Stimulated activated CD8-positive, alpha-beta memory T cell treated with anti-CD3 and anti-CD28 coated beads, Interleukin-2, amount 100 ng/mL, for 48 hours (primary cell): ENCODE measurements at places on chromosomes 13 and 19.

GRCh38 chr13:38804536-38804935 lies 117.7 kb downstream of the FREM2 start:
- DNase-seq = no peak

DNA sequence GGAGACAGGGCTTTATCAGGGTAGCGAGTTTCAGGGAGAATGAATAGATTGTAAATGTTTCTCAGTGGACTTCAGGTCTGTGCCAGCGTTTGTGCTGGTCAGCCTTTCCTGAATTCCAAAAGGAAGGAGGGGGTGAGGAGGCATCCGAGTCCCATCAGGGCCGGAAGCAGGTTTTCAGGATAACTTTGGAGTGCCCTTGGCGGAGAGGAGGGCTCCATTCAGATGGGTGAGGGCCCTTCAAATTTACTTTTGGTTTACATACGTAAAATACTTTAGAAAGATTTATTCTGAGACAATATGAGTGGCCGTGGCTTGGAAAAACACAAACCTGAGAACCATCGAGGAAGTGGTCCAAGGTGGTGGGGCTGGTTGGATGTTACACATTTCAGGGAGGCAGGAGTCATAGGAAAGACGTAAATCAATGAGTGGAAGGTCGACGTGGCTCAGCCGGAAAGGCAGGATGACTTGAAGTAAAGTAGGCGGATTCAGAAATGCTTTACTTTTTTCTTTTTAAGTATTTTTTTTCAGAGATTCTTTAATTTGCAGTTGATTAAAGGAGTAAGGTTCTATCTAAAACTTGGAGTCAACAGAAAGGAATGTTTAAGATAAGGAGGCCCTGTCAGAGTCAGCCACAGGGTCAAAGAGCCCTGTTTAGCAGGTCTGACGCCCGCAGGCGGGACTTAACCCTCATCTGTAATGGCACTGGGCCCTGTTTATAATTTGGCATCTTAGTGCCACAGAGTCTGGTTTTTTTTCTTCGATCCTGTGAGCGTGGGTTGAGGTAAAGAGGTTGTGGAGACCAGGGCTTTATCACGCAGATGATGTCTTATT lies 32.8 kb downstream of the ATP11A start:
- no peak for DNase-seq

- DNase-seq = no peak
These were observed 210.4 kb upstream of the ZNF536 start for GRCh38 chr19:30161770-30162169.

DNA sequence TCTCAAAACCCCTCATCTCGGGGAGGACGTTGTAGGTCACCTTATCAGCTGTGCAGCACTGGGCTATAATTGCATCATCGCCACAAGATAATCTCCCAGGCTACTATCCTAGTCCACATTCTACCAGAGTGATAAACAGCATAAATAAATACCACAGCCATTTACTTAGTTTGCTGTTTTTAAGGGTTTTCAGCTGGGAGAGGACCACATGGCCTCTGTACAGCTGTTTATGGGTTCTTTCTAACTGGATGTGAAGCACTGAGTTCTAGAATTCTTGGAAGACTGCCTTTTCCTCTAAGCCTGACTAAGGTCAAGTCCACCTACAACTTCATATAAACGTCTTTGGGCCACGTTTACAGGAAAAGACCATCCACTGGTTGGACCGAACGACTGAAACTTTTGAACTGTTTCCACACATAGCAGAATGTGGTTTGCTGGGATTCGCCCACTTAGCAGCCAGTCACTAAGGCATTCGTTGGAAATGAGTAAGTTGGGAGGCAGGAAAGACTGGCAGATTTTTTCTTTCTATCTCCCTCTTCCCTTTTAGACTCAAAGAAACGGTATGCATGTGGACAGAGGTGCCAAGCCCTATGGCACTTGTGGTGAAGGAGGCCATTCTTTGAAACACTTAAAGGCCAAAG lies 752.5 kb upstream of the SGCG start:
- DNase-seq = no peak

GRCh38 chr13:80039000-80039399 lies 301.9 kb downstream of the SPRY2 start:
- no peak for DNase-seq

GRCh38 chr13:46953331-46953730 lies 56.5 kb upstream of the HTR2A start:
- no peak for DNase-seq

- no peak for DNase-seq
These were observed 14.2 kb downstream of the ZAR1L start for GRCh38 chr13:32300920-32301319.

DNA sequence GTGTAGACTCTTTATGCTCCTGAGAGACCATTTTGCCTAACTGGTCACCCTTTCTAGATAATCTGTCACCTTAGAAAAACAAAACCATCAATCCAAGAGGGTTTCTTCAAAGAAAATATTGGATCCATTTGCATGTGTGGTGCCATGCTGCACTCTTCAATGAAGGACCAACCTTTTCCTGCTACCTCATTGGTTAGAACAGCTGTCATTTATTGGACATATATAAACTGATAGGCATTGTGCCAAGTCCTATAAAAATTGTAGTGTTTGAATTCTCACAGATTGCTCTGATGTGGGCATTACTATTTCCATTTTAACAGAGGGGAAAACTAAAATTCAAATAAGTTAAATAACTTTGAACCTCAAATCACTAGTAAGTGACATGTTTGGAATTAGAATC lies 333.2 kb downstream of the MYO16 start:
- DNase-seq = no peak

DNA sequence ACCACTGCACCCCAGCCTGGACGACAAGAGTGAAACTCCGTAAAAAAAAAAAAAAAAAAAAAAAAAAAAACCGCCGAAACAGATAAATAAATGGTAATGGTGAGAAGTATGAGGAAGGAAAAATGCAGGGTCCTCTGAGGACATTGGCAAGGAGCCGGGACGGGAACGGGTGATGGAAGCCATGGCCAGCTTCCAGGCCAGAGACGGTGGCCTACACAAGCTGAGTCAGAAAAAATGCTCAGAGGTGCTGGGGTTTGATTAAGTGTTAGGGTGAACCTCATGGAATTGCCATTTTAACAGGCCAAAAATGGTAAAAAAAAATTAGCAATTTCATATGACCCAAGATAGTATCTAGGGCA lies 866 bp upstream of the ZSWIM4 start:
- no peak for DNase-seq

DNA sequence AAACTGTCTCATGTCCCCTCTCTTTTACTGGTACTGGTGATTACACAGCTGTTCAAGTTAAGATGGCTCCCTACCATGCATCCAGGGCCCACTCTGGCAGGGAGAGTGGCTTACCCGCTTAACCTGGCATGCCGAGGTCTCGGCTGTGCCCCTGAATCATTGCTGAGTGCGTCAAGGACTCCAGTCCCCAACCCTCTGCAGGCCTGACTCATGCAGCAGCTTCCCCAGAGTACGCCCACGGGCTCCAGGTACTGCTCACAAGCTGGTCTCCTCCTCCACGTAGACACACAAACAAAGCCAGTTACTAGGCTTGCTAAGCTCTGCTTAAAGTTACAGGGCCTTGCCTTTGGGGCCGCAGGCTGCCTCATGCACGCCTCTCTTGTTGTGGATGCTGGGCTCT lies 447.4 kb downstream of the COG6 start:
- peak; percentile 87 for DNase-seq

- DNase-seq = no peak
These were observed 752 bp downstream of the PDCD5 start for GRCh38 chr19:32581705-32582179.

GRCh38 chr19:45765702-45766295 lies 3.3 kb downstream of the SIX5 start:
- no peak for DNase-seq
